ENCODE measurements at places on chromosomes 4 and X. TPM values are rescaled to one million over a fixed set of nuclear protein-coding genes. Genes with fewer than 3 reads are reported as not detected.

The SLC39A8 gene
- total RNA-seq, result 11.3 TPM

The ASB12 gene
- 0.29 TPM for total RNA-seq

The MYL5 gene
- total RNA-seq, result 18.4 TPM

The FDCSP gene
- not detected for total RNA-seq

The NXF2B gene
- total RNA-seq, result not detected

DNA sequence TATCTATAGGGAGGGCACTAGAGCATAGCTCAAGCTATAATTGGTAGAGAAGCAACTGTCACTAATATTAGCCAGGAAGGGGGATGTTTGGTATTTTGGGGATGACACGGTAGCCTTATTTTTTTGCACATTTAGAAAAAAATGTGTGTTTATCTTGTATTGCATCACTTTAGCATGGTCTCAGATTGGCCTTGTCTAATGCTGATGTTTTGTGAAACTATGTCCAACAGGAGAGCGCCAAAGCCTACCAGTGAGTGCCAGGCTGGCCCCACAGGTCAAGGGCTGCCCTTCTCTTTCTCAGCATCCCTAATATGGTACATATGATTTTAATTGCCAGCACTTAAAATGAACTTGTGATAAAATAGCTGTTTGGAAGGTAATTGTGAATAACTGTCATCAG, 24.8 kb upstream of the WDR19 start:
- H3K27ac ChIP-seq, result no peak overlapping the region
- no peaks in the 10 kb centered on the region for H3K27me3 ChIP-seq
- no peaks in the 10 kb centered on the region for H3K36me3 ChIP-seq
- no peaks in the 10 kb centered on the region for H3K4me1 ChIP-seq

GRCh38 chr4:19152264-19152663, 1099.4 kb upstream of the SLIT2 start:
- H3K27me3 ChIP-seq, result no peaks in the 10 kb centered on the region
- H3K36me3 ChIP-seq, result peaks cover 24% of the 10 kb centered on the region
- H3K27ac ChIP-seq, result no peak overlapping the region
- no peak for DNase-seq

DNA sequence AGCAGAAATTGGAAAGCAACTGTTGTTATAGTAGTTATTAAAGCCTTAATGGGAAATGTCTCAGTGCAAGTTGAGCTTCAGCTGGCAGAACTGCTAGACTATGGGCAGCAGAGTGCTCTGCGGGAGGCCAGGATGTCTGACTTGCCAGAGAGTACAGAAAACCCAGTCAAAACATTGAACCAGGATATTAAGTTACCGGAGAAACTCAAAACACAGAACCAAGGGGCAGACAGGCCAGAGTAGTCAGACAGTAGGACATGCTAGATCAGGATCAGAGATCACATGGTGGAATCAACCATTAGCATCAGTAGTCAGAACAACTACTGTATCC, 72.9 kb upstream of the TNIP3 start:
- H3K27ac ChIP-seq, result no peak overlapping the region
- no peak overlapping the region for H3K4me3 ChIP-seq
- H3K36me3 ChIP-seq, result peaks cover 3% of the 10 kb centered on the region
- no peak for DNase-seq

GRCh38 chrX:148228521-148228920, 247.4 kb downstream of the FMR1NB start:
- no peaks in the 10 kb centered on the region for H3K27me3 ChIP-seq
- DNase-seq, result no peak
- H3K36me3 ChIP-seq, result peaks cover 5% of the 10 kb centered on the region
- no peak overlapping the region for H3K4me3 ChIP-seq
- H3K27ac ChIP-seq, result no peak overlapping the region

DNA sequence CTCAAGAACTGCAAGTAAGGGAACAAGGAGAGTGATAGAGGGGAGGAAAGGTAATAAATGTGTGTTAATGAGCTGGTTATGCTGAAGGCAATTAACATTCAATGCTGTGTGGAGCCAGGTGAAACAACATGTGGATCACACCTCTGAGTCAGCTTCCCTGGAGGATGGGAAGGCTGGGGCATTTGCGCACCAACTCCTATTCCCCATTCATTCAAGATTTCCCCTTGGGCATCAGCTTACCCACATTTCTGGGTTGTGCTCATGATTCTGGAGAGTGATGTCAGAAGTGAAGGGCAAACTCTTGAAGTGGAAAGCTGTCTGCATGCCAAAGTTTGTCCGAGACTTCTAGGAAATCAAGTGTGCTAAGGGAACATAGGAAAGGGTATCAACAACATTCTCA, 461.4 kb downstream of the MID1IP1 start:
- no peak overlapping the region for H3K4me3 ChIP-seq
- DNase-seq, result no peak

- H3K4me1 ChIP-seq, result no peaks in the 10 kb centered on the region
- no peak overlapping the region for H3K27ac ChIP-seq
- peaks cover 4% of the 10 kb centered on the region for H3K36me3 ChIP-seq
- DNase-seq, result no peak
- no peaks in the 10 kb centered on the region for H3K27me3 ChIP-seq
Measured at GRCh38 chrX:18885328-18886004, 98.4 kb downstream of the PHKA2 start.

DNA sequence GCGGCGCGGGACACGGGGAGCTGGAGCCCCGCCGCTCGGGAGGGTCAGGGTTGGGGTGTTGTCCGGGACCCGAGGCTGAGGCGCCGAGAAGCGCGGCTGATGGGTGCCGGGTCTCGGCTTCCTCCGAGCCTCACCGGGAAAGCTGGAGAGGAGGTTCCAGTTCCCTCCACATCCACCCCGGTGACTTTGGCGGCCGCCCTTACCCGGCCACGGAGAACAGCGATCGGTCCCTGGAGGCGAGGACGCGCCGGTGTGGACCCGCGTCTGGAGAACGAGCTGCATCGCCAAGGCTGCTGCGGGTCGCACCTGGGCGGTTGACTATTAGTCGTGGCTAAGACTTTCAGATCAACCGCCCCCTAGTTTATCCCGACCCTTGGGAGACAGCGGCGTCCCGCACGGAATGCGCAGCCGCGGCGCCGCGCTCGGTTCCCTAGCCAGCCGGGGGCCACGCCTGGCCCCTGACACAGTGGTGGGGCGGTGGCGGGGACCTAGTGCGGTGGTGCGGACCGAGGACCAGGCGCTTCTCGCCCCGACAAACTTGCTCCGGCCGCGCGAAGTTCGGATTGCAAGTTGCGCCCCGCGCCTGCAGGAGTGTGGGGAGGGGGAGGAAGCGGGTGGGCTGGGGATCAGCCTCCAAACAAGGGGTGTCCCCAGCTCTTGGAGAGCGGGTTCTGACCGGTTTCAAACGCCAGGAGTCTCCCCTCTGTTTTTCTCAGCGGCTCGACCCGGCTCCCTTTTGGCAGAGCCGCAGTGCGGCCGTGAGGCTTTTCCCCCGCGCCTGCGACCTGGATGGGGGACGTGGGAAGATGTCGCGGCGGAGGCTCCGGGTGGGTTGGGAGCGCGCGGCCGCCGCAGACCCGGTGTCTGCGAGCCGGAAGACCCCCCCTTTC, 568 bp downstream of the FHDC1 start:
- H3K36me3 ChIP-seq, result no peaks in the 10 kb centered on the region
- no peaks in the 10 kb centered on the region for H3K27me3 ChIP-seq
- H3K4me1 ChIP-seq, result peaks cover 2% of the 10 kb centered on the region
- peak overlapping the region; percentile 93 for H3K4me3 ChIP-seq

DNA sequence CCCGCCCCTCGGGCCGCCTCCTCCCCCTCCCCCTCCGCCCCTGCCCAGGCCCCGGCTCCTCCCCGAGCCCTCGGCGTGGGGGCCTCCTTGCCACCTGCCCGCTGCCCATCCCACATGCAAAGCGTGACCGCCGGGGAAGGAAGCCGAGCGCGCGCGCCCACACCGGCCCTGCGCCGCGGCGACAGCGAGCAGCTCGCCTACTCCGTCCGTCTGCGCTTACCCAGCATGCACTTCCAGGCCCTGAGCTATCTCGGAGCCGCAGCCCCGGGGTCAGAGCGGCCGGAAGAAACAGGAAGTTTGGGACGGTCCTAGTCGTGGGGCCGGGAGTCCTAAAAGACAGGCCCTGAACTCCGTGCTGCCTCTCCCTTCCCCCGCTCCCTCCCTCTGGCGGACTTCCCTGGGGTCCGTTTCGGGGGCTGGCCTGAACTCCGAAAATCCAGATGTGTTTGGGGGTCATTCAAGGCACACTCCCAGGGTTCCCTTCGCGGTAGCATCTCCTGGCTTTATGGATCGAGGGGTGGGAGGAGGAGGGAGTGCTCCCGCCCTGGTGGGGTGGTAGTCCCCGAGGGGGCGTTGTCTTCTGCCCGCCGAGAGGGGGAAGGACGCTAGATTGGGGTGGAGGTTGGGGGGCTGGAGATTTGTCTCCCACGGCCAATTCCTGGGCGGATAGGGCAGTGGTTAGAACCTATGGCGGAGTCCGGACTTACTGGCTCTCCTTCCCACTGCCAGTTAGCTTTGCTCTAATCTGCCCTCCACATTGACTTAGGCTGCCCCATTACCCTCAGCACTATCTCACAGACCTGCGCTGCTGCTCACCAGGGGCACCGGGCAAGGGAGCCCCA, 25.0 kb upstream of the BCORL1 start:
- DNase-seq, result peak; percentile 80
- peak overlapping the region; percentile 70 for H3K4me3 ChIP-seq
- no peaks in the 10 kb centered on the region for H3K36me3 ChIP-seq
- H3K4me1 ChIP-seq, result no peaks in the 10 kb centered on the region

DNA sequence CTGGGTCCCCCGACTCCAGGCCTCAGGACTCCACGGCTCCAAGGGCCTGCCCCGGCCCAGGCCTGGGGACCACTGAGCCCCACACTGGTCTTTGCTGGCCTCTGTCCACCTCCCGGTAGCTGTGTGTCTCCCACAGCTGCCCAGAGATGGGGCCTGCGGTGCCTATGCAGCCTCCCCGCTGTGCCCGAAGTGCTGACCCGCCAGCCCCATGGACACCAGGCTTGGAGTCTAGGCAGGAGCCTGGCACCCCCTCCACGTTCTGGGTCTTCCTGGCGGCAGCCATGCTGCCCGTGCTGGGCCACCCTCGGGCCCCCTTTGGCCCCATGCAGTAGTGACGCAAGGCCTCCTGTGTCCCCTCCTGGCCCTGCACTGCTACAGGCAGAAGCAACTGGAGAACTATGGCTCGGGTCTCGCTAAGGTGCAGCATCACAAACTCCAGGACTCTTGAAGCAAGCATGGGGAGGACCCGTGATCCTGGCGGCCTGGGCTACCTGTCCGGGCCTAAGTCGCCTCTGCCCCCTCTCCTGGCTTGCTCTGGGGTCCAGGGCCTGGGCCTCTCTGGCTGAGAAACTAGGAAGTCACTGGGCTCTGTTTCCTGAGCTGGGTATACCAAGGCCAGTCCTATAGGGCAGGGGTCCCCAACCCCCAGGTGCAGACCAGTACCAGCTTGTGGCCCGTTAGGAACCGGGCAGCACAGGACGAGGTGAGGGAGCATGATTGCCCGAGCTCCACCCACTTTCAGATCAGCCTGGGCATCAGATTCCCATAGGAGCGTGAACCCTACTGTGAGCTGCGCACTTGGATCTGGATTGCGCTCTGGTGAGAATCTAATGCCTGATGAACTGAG, 917 bp downstream of the MYL5 start:
- peak; percentile 31 for DNase-seq
- H3K27ac ChIP-seq, result no peak overlapping the region
- H3K4me1 ChIP-seq, result 0 out of 2 replicates have a peak, but pooled peaks cover 3% of the 10 kb centered on the region
- H3K4me3 ChIP-seq, result peak overlapping the region; percentile 93
- no peaks in the 10 kb centered on the region for H3K27me3 ChIP-seq
- H3K36me3 ChIP-seq, result peaks cover 21% of the 10 kb centered on the region

DNA sequence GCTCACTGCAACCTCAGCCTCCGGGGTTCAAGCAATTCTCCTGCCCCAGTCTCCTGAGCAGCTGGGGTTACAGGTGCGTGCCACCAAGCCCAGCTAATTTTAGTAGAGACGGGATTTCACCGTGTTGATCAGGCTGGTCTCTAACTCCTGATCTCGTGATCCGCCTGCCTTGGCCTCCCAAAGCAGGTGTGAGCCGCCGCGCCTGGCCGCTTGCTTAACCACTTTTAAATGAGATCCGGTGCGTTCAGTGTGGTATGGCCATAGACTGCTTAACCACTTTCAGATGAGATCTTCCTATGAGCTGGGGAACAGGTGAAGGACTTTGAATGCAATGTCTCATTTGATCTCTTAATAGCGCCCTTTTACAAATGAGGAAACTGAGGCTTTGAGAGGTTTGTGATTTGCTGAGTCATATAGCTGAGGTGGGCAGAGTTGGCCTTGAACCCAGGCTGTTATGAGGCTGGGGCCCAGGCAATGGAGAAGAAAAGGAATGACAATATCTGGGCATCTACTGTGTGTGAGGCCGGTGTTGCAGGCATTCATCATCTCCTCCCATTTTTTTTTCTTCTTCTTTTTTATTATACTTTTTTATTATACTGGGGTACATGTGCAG, 41.9 kb upstream of the NSG1 start:
- no peaks in the 10 kb centered on the region for H3K36me3 ChIP-seq
- H3K4me1 ChIP-seq, result no peaks in the 10 kb centered on the region
- H3K4me3 ChIP-seq, result no peak overlapping the region
- no peaks in the 10 kb centered on the region for H3K27me3 ChIP-seq
- no peak overlapping the region for H3K27ac ChIP-seq
- DNase-seq, result no peak

DNA sequence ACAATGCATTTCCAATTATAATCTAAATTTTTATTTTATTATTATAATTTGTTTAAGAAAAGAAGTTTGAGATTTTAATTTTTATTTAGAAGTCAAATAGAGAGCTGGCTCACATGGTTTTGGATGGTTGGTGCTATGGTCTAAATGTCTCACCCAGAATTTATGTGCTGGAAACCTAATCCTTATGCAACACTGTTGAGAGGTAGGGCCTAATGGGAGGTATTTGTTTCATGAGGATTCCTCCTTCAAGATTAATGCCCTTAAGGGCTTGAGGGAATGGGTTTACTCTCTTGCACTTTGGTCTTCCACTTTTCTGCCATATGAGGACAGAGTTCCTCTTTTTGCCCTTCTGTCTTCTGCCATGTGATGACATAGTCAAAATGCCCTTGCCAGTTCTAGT, 960.5 kb upstream of the IGFBP7 start:
- no peak overlapping the region for H3K4me3 ChIP-seq
- no peak for DNase-seq
- H3K27ac ChIP-seq, result no peak overlapping the region
- no peaks in the 10 kb centered on the region for H3K27me3 ChIP-seq

DNA sequence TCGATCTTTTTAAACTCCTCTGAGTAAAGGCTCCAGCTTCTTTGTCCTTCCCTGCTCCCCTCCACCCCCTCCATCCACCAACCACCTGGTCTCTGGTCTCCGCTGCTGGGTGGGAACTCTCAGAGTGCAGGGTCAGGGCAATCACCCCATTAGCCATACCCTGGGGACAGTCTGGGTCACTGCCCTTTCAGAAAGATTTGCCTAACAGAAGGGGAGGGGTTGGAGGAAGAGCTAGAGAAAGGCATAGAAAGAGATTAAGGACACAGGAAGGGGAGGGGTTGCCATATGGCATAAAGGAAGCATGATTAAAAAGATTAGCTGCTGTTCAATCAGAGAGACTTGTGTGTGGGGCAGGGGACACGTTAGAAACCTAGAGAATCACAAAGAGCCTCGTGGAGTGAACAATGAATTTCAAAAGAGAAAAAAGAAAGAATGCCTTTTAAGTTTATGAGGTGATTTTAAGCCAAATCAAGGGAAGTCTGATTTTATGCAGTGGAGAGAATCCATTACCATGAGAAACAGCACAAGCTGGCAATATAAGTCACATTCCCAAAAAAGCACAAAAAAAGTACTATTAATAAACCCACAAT, 115.5 kb upstream of the ACSL4 start:
- H3K27ac ChIP-seq, result no peak overlapping the region
- H3K36me3 ChIP-seq, result peaks cover under 1% of the 10 kb centered on the region
- no peak overlapping the region for H3K4me3 ChIP-seq
- peaks cover 4% of the 10 kb centered on the region for H3K4me1 ChIP-seq
- no peaks in the 10 kb centered on the region for H3K27me3 ChIP-seq
